ENCODE measurements at places on chromosomes 7 and 10. TPM values are rescaled to one million over a fixed set of nuclear protein-coding genes. Genes with fewer than 3 reads are reported as not detected.
A peak's percentile ranks its signal among the peaks of the same experiment; 100 is the strongest.

GRCh38 chr7:90250601-90251303 lies 5.8 kb downstream of the CFAP69 start:
- H3K4me3 ChIP-seq = peak overlapping the region; percentile 22
- H3K36me3 ChIP-seq = no peaks in the 10 kb centered on the region
- peak overlapping the region; percentile 92 for H3K27ac ChIP-seq

GRCh38 chr10:102275343-102275742 lies 30.0 kb downstream of the GBF1 start:
- H3K4me1 ChIP-seq = peaks cover 31% of the 10 kb centered on the region
- no peak for DNase-seq
- H3K27me3 ChIP-seq = no peaks in the 10 kb centered on the region
- H3K4me3 ChIP-seq = no peak overlapping the region
- no peaks in the 10 kb centered on the region for H3K36me3 ChIP-seq

GRCh38 chr10:128539510-128540127 lies 413.4 kb upstream of the MKI67 start:
- H3K27ac ChIP-seq = no peak overlapping the region
- no peak overlapping the region for H3K4me3 ChIP-seq
- H3K36me3 ChIP-seq = no peaks in the 10 kb centered on the region
- no peaks in the 10 kb centered on the region for H3K4me1 ChIP-seq
- H3K27me3 ChIP-seq = no peaks in the 10 kb centered on the region

DNA sequence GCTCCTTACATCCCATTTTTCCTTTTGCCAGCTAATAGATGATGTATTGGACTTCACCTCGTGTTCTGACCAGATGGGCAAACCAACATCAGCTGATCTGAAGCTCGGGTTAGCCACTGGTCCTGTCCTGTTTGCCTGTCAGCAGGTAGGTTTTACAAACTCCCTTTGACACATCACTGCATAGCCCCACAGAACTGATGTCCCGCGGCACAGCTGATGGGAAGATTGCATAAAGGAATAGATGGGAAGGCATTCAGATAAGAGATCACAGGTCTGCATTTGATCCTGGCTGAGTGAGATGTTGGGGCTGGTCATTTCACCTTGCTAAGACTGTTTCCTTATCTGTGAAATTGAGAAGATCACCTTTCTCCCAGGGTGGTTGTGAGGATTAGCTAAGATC lies 37.9 kb downstream of the PDSS1 start:
- no peak overlapping the region for H3K27ac ChIP-seq
- no peaks in the 10 kb centered on the region for H3K4me1 ChIP-seq

DNA sequence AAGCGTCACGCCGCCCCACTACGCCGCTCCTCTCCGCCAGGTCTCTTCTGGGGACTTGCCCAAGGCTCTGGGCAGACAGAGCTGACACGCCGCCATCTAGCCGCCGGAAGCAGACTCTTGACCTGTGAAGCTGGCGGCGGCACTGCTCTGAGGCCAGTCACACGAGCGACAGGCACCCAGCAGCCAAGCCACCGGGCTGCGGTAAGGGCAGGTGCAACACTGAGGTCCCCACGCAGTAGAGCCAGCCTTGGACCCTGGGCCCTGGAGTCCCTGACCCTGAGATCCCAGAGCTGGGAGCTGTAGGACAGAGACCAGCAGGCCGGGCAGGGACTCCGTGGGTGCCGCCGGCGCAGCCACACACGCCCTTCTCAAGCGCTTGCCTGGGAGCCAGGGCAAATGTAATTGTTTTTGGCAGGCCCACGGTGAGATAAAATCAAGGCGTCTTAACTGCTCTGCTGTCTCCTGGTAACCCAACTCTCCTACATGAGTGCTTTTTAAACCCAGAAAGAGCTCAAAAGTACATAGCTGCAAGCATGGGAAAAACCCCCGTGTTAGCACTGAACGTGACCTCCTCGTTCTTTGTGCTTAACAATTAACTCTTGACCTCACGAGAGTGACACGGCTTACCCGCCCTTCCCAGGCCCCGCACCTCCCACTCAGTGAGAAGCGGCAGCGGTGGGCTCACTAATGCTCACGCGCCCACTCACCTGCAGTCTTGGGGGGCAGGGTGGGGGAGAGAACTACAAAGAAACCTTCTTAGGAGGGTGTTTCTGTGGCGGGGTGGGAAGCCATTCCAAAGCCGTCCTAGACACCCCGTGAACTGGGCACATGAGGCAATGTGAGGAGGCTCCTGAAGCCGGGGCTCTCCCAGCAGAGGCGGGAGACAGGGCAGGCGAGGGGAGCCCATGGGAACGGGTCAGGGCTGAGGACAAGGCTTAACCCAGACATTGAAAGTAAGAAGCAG lies 8.5 kb downstream of the GPER1 start:
- H3K4me3 ChIP-seq = no peak overlapping the region
- no peaks in the 10 kb centered on the region for H3K4me1 ChIP-seq
- peaks cover 34% of the 10 kb centered on the region for H3K36me3 ChIP-seq
- no peaks in the 10 kb centered on the region for H3K27me3 ChIP-seq
- no peak for DNase-seq
- H3K27ac ChIP-seq = no peak overlapping the region

GRCh38 chr7:97971120-97971989 lies 18.6 kb downstream of the OCM2 start:
- H3K27ac ChIP-seq = peak overlapping the region; percentile 85
- H3K27me3 ChIP-seq = no peaks in the 10 kb centered on the region
- H3K4me1 ChIP-seq = peaks cover 10% of the 10 kb centered on the region
- DNase-seq = peak; percentile 3

The ACSL5 gene
- 5.0 TPM for total RNA-seq

DNA sequence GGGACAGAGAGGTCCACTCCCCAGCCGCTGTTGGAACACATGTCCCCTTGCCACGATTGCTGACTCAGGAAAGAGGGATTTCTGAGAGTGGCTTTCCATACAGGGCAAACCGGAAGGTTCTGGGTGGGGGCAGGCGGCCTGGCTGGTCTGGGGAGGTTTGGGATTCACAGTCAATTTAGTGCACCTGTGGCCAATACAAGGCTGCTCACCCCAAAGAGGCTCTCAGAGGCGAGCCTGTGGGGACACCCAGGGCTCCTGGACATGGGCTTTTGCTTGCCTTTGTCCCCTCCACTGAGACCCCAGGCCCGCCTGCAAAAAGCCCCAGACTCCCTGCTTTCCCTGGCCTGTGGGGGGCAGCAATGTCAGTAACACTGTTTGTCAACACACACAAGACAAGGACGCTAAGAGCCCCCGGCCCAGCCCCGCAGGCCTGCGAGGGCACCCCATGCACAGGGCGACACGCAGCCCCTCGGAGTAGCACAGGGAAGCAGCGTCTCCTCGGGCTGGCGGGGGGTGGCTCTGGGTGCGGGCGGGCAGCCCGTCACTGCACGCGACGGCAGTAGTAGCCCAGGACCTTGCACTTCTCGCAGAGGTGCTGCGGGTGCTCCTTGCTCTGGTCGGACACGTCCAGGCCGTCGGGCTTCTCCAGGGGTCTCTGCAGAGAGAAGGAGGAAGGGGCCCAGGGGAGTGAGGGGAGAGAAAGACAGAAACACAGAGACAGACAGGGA lies 38.7 kb downstream of the PPIF start:
- H3K4me3 ChIP-seq = no peak overlapping the region
- no peak for DNase-seq
- H3K36me3 ChIP-seq = peaks cover 4% of the 10 kb centered on the region
- H3K27ac ChIP-seq = no peak overlapping the region

GRCh38 chr10:49116509-49117375 lies 1.4 kb upstream of the VSTM4 start:
- no peak overlapping the region for H3K27ac ChIP-seq
- peaks cover 61% of the 10 kb centered on the region for H3K27me3 ChIP-seq

DNA sequence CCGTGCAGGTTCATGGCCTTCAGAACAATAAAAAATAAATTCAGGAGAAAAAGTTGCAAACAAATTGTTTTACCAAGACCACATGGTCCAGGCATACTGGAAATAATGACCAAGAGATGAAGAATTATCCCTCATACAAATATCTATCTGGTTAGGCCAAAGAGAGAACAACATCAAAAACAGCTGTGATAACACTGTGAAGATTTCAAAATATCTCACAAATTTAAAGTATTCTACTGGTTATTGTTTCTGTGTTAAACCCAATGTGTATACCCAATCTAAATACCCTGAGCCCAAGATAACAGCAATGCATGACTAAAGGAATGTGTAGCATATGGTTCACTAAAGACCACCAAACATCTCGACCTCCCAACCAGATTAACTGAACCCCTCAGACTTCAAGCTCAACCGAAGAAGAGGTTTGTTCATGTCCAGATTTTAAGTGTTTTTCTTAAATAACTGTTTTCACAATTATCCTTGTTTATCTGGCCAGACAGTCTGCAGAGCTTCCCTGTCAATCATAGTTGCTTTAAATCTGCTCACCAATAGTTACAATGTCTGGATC lies 10.9 kb downstream of the OR9A2 start:
- no peak overlapping the region for H3K4me3 ChIP-seq
- H3K36me3 ChIP-seq = no peaks in the 10 kb centered on the region
- H3K27me3 ChIP-seq = peaks cover 5% of the 10 kb centered on the region
- H3K4me1 ChIP-seq = peaks cover 46% of the 10 kb centered on the region

The KIAA1217 gene
- total RNA-seq = 2.1 TPM

The LAMB1 gene
- total RNA-seq = 128 TPM

- H3K27me3 ChIP-seq = no peaks in the 10 kb centered on the region
- H3K27ac ChIP-seq = no peak overlapping the region
- peaks cover 12% of the 10 kb centered on the region for H3K36me3 ChIP-seq
- H3K4me1 ChIP-seq = no peaks in the 10 kb centered on the region
- no peak overlapping the region for H3K4me3 ChIP-seq
Measured at GRCh38 chr7:4056552-4057288, 625.4 kb upstream of the FOXK1 start.

The SLC26A3 gene
- total RNA-seq = not detected

The ZNF727 gene
- not detected for total RNA-seq

GRCh38 chr10:58086144-58086762 lies 181.4 kb downstream of the IPMK start:
- peaks cover 4% of the 10 kb centered on the region for H3K27me3 ChIP-seq
- no peak overlapping the region for H3K4me3 ChIP-seq
- no peaks in the 10 kb centered on the region for H3K36me3 ChIP-seq

- peak; percentile 79 for DNase-seq
- H3K4me1 ChIP-seq = peaks cover 95% of the 10 kb centered on the region
- H3K4me3 ChIP-seq = peak overlapping the region; percentile 83
- H3K27ac ChIP-seq = peak overlapping the region; percentile 99
Measured at GRCh38 chr7:92765725-92766124, 70.6 kb downstream of the CDK6 start.

The SLC39A12 gene
- not detected for total RNA-seq

The PRPS1L1 gene
- total RNA-seq = not detected

DNA sequence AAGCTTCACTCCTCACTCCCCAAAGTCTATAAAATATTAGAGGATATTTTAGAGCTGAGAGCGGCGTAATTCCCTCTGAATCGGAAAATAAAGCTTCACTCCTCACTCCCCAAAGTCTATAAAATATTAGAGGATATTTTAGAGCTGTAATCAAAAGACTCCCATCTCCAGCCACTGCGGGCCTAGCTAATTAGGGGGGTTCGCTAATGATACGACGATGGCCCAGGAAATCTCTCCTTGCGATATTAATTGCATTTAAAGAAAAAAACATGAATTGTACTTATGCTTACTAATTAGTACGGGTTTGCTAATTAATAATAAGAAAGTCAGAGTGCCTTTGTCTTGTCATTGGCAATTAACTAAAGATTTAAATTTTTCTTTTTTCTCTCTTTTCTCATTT lies 235.9 kb downstream of the MAD1L1 start:
- no peak for DNase-seq
- H3K27ac ChIP-seq = no peak overlapping the region

DNA sequence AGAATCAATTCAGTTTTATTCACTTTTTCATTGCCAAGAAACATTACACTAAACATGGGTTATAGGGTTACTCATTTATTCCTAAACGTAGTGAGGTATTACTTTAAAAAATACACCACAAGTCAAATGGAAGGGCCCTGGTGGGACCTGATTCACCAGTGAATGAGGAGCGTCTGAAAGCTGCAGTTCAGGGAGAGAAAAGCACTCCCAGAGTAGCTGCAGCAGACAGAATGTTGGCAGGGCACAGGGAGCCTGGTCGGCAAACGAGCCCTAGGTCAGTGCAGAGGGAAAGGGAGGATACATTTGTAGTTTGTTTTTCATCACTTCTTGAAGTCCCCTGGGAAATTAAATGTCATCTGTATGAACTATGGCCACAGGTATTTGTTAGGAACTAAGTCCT lies 361.7 kb upstream of the ETV1 start:
- no peak overlapping the region for H3K4me3 ChIP-seq
- no peak for DNase-seq
- H3K27ac ChIP-seq = no peak overlapping the region
- peaks cover 2% of the 10 kb centered on the region for H3K27me3 ChIP-seq
- no peaks in the 10 kb centered on the region for H3K36me3 ChIP-seq

DNA sequence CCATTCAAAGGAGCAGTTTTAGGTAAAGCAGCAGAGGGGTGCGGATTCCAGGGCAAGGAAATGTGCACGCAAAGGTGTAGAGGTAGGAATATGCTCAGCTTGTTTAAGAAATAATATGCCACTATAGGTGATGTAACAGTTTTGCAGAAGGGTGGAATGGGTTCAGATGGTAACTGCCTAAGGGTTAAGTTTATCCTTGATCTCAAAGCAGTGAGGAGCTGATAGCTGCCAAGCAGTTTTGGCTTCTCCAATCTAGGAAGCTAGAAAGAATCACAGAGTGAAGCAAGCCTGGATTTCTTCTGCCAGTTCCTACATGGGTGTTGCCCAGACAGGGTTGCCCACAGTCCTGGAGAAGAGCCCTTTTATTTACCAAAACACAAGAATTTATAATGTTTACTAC lies 6.0 kb downstream of the ACADSB start:
- H3K36me3 ChIP-seq = peaks cover 11% of the 10 kb centered on the region
- peaks cover 13% of the 10 kb centered on the region for H3K4me1 ChIP-seq
- no peaks in the 10 kb centered on the region for H3K27me3 ChIP-seq
- H3K27ac ChIP-seq = no peak overlapping the region

DNA sequence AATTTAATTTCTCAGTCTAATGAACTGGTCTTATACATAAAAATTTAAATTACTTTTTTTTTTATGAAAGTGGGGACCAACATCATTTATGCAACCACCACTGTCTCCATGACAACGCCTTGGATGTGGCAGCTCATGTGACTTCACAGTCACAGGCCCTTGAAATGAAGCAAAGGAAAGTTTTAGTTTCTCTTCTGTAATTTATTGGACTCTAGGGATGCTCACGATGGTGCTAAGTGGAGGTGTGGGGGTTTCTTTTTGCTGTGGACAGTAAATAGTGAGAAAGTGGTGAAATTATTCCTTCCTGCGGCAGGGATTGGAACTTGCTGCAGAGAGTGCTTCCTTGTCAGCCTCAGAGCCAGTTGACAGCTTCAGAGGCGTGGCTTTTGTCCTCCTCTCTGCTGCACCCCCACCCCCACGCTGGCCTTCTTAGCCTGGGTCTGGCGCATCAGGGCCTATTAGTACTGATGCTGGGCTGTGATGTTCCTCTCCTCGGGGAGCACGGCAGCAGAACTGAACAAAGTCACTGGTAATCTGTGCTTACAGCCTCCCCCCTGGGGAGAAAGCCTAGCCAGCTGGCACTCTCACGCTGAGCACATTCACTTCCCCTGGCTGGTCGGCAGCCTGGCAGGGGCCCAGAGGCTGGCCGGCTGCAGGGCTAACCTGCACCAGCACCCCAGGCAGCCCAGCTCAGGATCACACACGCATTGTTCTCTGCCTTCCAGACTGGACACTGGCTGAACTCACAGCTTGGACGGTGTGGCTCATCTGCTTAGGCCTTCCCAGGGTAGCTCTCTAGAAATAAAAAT lies 517.5 kb upstream of the GALNT17 start:
- no peak overlapping the region for H3K4me3 ChIP-seq
- no peaks in the 10 kb centered on the region for H3K27me3 ChIP-seq
- no peak overlapping the region for H3K27ac ChIP-seq
- DNase-seq = no peak
- no peaks in the 10 kb centered on the region for H3K36me3 ChIP-seq

The LSM8 gene
- 20.9 TPM for total RNA-seq

The ADAM12 gene
- total RNA-seq = 7.5 TPM

The FLNC gene
- total RNA-seq = 517 TPM

The MAT1A gene
- not detected for total RNA-seq

All from HFFc6 (cell line).